T-helper 17 cell (primary cell): ENCODE measurements at places on chromosomes 11 and 22.

DNA sequence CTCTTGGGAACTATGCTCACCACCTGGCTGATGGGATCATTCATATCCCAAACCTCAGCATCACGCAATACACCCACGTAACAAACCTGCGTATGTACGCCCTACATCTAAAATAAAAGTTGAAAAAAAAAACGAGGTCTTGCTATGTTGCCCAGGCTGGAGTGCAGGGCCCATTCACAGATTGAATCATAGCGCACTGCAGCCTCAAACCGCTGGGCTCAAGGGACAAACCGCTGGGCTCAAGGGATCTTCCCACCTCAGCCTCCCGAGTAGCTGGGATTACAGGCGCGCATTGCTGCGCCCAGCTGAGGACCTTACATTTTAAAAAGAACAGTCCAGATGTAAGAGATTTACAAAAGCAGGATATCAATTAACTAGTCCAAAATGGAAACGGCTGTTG is 41.9 kb upstream of the EMID1 start:
- peaks cover 3% of the 10 kb centered on the region for H3K36me3 ChIP-seq
- no peak overlapping the region for H3K27ac ChIP-seq
- H3K27me3 ChIP-seq: peaks cover 35% of the 10 kb centered on the region
- peaks cover 16% of the 10 kb centered on the region for H3K4me1 ChIP-seq
- no peak for DNase-seq

- H3K4me1 ChIP-seq: peaks cover 2% of the 10 kb centered on the region
- no peak overlapping the region for H3K4me3 ChIP-seq
- DNase-seq: no peak
- H3K27me3 ChIP-seq: peaks cover 26% of the 10 kb centered on the region
- no peak overlapping the region for H3K27ac ChIP-seq
Observed at GRCh38 chr11:128937480-128937879, 5.2 kb downstream of the TP53AIP1 start.

DNA sequence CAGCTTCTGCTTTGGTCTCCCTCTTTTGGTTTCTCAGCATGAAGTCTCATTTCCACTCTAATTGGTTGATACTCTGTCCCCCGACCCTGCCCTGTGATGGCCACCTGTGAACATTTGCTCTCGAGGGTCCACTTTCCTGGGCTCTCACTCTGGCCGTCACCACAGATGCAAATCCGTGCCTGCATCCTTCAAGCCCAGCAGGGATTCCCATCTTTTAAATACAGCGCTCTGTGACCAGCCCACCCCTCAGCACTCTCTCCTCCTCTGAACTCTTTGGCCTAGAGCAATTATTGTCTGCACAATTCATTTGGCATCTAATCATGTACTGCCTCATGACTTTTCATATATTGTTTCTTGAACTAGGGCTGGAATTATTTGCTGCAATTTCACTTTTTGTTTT is 26.0 kb downstream of the PKNOX2 start:
- H3K4me1 ChIP-seq: no peaks in the 10 kb centered on the region
- H3K27me3 ChIP-seq: peaks cover 77% of the 10 kb centered on the region
- no peak overlapping the region for H3K27ac ChIP-seq
- peaks cover 8% of the 10 kb centered on the region for H3K36me3 ChIP-seq

DNA sequence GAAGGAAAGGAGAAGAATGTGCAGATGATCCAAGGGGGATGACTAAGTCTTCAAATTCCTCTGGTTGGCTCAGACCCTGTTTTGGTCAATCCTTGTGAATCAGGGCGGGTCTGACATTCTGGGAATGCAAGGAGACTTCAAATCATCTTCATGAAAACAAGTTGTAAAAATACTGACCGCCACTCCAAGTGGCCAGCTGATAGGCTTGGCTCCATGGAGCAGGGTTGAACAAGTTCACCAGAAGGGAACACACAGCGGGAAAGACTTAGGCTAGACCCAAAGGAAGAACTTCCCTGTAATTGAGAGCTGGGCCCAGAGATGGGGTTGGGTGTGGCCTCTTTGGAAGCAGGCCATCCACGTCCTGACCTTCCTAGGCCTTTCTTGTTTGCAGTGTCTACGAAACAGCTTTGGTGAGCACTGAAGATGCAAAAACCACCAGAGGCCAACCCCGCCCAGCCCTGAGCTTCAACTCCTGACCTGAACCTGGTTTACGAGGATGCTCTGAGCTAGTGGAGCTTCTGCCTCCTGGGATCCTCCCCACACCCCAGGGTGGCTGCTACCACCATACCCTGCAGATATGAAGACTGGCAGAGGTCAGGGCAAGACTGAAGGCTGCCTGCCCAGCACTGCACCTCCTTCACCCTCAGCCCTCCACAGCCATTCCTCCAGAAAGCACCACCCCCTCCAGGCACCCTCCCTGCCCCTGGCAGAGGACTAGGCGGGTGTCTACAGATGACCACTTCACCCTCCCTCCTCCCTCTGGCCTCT is 26.1 kb downstream of the GDPD5 start:
- peak overlapping the region; percentile 84 for H3K27ac ChIP-seq
- H3K27me3 ChIP-seq: no peaks in the 10 kb centered on the region
- no peaks in the 10 kb centered on the region for H3K36me3 ChIP-seq
- DNase-seq: no peak
- peaks cover 36% of the 10 kb centered on the region for H3K4me1 ChIP-seq

DNA sequence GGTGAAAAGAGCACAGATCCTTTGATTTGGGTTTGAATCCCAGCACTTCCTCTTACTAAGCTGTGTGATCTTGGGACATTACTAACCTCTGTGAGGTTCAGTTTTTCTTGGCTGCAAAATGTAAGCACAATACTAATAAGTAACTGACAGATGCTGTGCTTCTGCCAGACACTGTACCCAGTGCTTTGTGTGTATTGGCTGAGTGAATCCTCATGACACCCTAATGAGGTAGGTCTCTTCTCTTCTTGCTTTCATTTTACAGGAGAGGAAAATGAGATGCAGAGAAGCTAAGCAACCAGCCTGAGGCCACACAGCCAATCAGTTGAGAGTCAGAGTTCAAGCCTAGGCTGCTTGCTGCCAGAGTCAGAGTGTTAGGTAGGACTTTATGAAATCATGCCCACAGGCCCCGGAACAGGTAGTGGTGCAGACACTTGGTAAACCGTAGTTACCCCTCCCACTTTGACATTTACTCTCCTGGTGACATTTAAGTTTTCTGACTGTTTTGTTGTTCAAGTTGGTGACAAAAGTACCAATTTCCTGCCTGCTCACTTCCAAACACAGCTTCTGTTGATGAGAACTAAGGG is 21.2 kb downstream of the PTPRJ start:
- DNase-seq: peak; percentile 55
- peak overlapping the region; percentile 81 for H3K4me3 ChIP-seq
- peak overlapping the region; percentile 97 for H3K27ac ChIP-seq
- H3K36me3 ChIP-seq: peaks cover 2% of the 10 kb centered on the region

DNA sequence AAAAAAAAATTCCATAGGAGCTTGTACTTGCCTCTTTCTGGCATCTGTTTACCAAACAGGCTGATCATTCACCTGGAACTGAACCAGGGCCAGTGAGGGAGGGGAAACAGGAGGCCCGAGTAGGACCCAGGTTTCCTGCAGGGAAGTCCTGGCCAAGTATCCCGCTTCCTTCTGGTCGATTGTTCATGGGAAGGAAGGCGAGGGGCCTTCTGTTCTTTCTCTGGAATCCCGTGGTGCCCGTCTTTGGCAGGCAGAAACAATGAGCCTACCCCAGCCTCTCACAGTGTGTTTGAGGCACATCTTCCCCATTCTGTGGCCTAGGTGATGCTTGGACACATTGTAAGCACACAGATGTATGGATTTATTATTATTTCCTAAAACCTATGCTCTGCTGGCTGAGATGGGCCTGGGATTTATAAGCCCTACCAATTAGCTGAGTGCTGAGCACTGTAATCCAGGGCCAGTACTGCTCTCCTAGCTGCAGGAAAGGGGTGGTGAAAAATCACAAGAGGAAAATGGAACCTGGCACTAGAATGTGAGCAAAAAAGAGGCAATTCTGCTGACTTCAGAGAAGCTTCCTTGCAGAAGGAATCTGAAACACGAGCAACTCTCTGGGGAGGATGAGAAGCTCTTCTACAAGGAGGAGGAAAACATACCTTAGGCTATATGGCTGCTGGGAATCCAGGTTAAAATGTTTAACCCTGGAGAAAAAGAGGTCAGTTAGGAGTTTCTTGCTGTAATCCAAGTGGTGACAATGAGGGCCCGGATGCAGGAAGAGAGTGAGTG is 53.5 kb downstream of the PRR5L start:
- peaks cover 24% of the 10 kb centered on the region for H3K4me1 ChIP-seq
- no peak overlapping the region for H3K27ac ChIP-seq
- H3K36me3 ChIP-seq: no peaks in the 10 kb centered on the region

GRCh38 chr11:27698872-27699241 is 1.4 kb downstream of the BDNF start:
- peaks cover 8% of the 10 kb centered on the region for H3K36me3 ChIP-seq
- H3K4me3 ChIP-seq: peak overlapping the region; percentile 84
- H3K27ac ChIP-seq: no peak overlapping the region
- H3K27me3 ChIP-seq: peaks cover 80% of the 10 kb centered on the region

DNA sequence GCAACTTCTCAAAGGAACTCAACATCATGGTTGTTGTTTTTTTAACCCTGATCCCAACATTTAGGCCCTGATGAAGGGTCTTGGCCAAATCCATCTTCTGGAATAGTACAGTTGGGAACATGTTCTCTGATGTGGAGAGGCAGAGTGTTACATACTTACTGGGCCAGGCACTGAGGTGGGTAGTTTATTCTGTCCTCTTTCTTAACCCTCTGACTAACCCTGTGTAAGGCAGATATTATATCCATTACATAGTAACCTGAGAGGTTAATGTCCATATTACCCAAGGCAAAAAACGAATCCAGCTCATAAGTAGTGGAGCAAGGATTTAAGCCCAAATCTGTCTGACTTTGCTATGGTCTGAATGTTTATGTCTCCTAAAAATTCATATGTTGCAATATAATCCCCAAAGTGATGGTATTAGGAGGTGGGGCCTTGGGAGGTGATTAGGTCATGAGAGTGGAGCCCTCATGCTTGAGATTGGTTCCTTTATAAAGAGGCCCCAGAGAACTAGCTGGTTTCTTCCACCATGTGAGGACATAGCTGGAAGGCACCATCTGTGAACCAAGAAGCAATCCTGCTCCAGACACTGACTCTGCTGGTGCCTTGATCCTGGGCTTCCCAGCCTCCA is 16.3 kb downstream of the PPFIBP2 start:
- DNase-seq: no peak
- H3K4me1 ChIP-seq: peaks cover 55% of the 10 kb centered on the region
- H3K27ac ChIP-seq: peak overlapping the region; percentile 96
- peaks cover 7% of the 10 kb centered on the region for H3K36me3 ChIP-seq
- no peaks in the 10 kb centered on the region for H3K27me3 ChIP-seq
- H3K4me3 ChIP-seq: no peak overlapping the region

DNA sequence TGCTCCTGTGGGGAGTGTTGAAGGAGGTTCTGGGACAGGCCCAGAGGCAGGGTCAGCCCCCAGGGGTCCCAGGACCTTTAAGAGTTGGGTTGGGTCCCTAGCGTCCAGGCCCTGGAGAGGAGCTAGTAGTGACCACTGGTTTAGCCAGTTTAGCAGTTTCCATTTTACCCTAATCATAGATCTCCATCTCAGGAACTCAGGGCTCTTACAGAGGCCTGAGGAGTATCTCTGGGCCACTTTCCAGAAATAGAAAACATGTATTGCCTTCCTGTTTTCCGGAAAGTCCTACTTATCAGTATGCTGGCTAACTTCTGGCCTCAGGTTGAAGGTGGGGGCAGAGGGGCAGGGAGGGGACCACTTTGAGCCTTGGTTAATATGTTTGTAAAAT is 13.5 kb downstream of the NCF4 start:
- peaks cover 15% of the 10 kb centered on the region for H3K4me1 ChIP-seq
- peaks cover 15% of the 10 kb centered on the region for H3K36me3 ChIP-seq
- no peak overlapping the region for H3K4me3 ChIP-seq
- H3K27ac ChIP-seq: peak overlapping the region; percentile 90
- DNase-seq: no peak

DNA sequence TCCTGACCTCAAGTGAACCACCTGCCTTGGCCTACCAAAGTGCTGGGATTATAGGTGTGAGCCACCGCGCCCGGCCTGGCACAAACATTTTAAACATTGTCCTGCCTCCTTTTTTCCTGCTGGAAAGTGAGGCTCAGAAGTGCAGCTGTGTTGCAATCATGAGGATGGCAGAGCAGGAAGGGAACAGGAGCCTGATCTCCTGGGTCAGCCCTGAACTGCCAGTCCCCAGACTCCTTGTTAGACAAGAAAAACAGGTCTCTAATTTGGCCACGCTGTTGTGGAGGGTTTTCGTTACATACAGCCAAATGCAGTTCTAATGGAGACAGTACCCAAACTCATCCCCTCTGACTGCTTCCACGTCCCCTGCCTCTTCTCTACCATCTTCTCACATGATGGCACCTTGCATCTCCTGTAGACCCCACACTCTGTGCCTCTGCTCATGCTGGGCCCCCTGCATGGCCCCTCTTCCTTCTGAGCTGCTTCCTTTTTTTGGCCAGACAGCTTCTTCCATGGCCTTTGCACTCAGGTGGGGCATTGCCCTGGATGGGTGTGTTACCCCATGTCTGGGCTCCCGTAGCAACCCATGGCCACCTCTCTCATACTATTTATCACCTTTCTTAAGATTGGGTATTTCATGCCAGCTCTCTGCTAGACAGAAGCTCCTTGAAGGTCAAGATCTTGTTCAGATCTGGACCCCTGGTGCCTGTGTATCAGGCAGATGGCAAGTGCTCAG is 227.1 kb downstream of the CEP164 start:
- DNase-seq: no peak
- H3K36me3 ChIP-seq: no peaks in the 10 kb centered on the region
- no peak overlapping the region for H3K27ac ChIP-seq
- H3K4me1 ChIP-seq: peaks cover 4% of the 10 kb centered on the region

- no peaks in the 10 kb centered on the region for H3K27me3 ChIP-seq
- DNase-seq: peak; percentile 13
- no peak overlapping the region for H3K4me3 ChIP-seq
- no peak overlapping the region for H3K27ac ChIP-seq
- H3K4me1 ChIP-seq: peaks cover 18% of the 10 kb centered on the region
Observed at GRCh38 chr11:72684236-72684912, 10.2 kb upstream of the PDE2A start.

GRCh38 chr11:9575260-9576240 is 2.1 kb downstream of the WEE1 start:
- DNase-seq: no peak
- peak overlapping the region; percentile 95 for H3K4me3 ChIP-seq
- H3K27me3 ChIP-seq: no peaks in the 10 kb centered on the region
- peaks cover 30% of the 10 kb centered on the region for H3K4me1 ChIP-seq

DNA sequence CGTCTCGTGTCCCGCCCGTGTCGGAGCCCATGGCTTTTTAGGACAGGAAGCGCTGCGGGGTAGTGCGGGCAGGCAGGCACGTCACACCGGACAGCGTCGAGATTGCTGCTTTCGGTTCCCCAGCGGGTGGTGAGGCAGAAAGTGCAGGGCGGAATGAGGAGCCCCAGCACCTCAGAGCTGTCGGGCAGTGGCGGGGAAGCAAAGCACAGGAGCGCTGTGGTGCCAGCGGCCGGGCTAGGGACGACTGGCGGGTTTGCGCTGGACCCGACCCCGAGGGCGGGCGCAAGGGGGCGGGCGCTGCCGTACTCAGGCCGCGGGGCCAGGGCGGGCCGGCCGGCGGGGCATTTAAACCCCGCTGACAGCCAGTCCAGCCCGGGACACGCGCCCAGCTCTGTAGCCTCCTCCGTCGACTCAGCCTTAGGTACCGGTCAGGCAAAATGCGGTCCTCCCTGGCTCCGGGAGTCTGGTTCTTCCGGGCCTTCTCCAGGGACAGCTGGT is at the start of gene SLC37A2:
Gene SLC37A2, plus strand, starts transcription at position 375 of the 498 bp plus-strand sequence. Its CDS starts 63 bp downstream, at position 438.
- H3K4me3 ChIP-seq: peak within 1 kb of the TSS; percentile 93
- H3K4me1 ChIP-seq: peaks cover 10% of the 10 kb centered on the region

- no peaks in the 10 kb centered on the region for H3K36me3 ChIP-seq
- no peak for DNase-seq
- no peak overlapping the region for H3K4me3 ChIP-seq
- H3K27ac ChIP-seq: no peak overlapping the region
Observed at GRCh38 chr11:56917708-56918400, 70.9 kb upstream of the OR5AK2 start.
